ENCODE measurements at places on chromosomes 16 and 17.

DNA sequence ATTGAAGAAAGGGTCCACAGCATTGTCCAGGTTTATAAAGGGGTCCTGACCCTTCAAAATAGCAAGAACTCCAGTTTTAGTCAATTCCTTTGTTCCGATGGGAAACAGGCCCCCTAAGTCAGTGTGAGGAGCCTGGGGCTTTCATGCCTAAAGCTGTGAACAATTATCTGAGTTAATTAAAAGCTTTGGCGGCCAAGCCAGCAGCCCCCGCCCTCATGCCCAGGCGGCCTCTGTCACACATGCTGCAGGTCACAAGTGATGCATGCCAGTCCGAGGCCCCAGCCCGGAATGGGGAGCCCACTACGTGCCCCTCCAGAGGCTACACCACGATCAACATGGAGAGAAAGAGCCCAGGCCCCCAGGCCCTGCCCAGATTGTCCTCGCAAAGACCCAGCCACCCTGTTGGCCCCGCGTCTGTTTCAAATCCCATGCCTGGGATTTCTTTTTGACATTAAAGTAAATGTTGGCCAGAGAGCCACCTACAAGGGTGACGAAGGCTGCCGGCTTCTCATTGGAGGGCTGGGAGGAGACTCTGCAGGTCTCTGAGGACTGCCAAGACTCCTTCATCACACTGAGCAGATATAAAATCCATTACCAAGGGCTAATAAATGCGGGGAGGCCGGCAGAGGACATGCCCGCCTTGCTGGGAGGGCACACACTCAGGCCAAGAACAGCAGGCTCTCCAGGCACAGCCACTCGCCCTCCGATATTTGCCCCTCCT, 14.5 kb upstream of the PITPNM3 start:
- no peak for DNase-seq

GRCh38 chr17:305090-305976, 47.3 kb downstream of the RPH3AL start:
- DNase-seq, result no peak

GRCh38 chr16:83187405-83187804, 560.6 kb downstream of the CDH13 start:
- DNase-seq, result no peak

DNA sequence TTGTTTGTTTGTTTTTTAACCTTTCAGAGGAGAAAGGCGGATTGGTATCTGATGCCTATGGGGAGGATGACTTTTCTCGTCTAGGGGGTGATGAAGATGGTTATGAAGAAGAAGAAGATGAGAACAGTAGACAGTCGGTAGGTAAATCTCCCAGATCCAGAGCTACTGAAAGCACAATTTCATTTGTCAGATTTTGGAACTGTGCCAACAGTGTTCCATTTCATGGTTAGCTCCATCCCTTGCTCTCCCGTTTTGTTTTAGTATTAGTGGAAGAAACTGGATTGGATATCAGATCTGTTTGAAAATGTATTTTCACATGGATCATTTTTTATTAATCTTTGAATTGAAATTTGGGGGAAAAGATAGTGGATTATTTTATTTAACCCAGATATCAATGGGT, 1.4 kb downstream of the SAP30BP start:
- no peak for DNase-seq

GRCh38 chr16:51201604-51202003, 50.5 kb upstream of the SALL1 start:
- DNase-seq, result no peak

DNA sequence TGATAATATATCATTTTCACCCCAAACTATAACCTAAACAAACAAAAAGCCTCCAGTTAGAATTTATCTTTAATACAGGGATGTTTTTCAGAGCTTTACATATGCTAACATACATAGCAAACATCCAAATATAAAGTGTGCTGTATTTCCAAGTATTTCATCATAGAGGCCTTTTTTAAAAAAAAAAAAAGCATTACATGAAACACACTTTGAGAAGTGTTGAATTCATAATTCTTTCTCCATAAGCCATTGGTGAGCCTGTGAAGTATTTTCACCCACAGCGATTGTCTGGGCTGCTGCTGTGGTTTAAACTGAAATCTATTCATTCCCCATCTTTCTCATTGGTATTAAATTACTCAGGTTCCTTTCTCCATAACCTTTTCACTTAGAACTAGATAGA, 503.4 kb upstream of the CDH8 start:
- DNase-seq, result no peak

DNA sequence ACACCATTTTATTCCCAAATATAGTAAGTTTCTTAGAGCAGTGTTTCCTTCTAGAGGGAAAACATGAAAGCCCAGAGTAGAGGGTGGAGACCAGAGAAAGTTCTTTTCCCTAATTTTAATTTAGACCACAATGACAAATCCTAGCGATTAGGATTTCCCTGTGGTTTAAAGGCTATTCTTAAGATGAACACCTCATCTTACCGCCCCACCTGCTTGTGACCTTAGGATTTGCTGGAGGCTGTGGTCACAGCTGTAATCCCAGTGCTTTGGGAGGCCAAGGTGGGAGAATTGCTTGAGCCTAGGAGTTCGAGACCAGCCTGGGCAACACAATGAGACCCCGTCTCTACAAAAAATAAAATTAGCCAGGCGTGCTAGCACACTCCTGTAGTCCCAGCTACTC, 51.1 kb downstream of the GPRC5B start:
- no peak for DNase-seq

DNA sequence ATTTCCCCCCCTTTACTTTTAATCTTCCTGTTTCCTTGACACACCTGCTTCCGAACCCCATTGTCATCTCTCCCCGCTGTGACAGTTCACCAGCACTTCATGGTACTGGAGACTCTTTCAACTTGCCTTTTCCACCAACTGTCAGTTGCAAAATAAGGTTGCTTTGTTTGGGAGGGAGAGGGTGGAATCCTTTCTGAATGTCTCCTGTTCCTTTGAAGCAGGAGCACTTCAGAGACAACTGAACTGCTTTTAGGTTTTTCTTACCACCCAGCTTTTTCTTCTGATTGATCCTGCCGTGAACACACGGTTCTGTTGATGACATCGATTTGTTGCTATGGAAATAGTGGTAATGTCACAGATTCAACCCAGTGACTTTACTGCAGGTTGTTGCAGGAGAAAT, 42.0 kb downstream of the RPA1 start:
- no peak for DNase-seq

- peak; percentile 87 for DNase-seq
Measured at GRCh38 chr17:69857412-69857835, 217.6 kb upstream of the KCNJ16 start.

All from NCI-H446 treated with DMSO at 0.1 percent for 48 hours (cell line).